ENCODE measurements at places on chromosomes 1 and 21.

DNA sequence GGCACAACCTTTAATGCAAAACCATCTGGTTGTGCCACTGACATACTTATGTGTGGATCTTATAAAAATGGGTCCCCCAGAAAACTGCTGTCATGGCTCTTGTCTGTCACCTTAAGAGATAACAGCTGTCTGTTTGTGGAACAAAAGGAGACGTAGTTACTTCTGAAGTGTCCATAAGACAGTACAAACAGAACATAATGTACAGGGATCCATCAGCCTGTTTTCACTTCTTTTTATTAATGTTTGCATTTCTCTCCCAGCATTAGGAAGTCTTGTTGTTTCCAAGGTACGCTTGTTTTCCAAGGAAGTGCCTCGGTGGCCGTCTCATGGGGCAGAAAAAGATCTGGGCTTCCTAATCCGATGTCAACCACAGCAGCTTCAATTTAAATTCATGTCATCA is 11.2 kb upstream of the ST6GALNAC5 start:
- no peak for DNase-seq

DNA sequence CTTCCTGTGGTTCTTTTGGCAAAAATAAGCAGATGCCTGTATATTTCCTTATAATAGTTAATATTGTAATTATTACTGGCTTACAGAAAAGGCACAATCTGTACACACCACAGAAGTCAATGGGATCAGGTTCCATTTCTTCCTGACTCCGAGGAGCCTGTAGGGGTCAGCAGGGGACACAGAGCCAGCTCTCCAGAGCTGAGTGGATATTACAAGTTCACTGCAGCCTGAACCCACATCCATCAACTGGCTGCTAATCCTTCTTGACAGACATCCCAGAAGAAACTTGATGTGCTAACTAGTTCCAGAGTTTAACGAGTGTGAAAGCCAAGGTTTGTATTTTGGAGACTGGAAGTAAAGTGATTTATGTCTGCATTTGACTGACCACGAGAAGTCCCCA is 203.8 kb downstream of the LMX1A start:
- no peak for DNase-seq

- no peak for DNase-seq
These were observed 18.3 kb upstream of the NGF start for GRCh38 chr1:115356356-115356755.

- no peak for DNase-seq
These were observed 3.7 kb downstream of the LENEP start for GRCh38 chr1:154996966-154997701.

- no peak for DNase-seq
These were observed 253.7 kb downstream of the CACNA1E start for GRCh38 chr1:181737056-181737455.

DNA sequence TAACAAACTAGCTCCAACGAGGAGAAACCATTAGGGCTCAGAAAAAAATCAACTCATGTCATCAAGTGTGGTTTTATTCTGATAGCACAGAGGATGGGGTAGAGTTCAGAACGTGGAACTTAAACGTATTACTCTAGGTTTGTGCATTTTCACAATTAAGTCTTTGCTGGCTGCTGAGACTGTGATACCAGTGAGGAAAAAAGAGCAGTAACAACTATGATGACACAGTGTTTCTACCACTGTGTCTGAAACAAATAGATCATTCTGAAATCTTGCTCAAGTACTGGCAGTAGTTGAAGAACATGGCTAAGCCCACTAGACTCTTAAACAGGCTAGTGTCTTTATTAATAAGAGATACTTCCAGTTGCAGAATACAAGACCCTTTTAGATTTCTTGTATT is 31.0 kb downstream of the NUCKS1 start:
- DNase-seq, result no peak

DNA sequence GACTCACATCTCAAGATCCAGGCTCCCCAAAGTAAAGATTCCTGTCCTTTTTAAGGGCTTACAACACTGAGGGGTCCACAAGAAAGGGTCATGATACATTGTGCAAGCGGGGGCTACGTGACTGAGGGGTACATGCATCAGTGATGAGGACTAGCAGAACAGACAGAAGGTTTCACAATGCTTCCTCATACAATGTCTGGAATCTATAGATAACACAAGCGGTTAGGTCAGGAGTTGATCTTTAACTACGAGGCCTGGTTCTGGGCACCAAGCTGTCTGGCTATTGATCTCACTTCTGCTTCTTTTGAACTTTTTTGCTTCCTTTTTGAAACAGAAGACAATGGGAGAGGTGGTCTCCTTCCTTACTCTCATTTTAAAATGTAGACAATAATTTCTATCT is 718.6 kb downstream of the AMY1C start:
- no peak for DNase-seq

GRCh38 chr21:44920694-44921604 is at the start of gene ITGB2:
TSS of gene ITGB2 (minus strand) at chr21:44920899. CDS start at chr21:44910782, 10,117 bp downstream.
- peak; percentile 56 for DNase-seq

- no peak for DNase-seq
These were observed 56.9 kb downstream of the TRABD2B start for GRCh38 chr1:47940326-47940725.

GRCh38 chr1:202310746-202311145 is 31.0 kb downstream of the UBE2T start:
- no peak for DNase-seq

- no peak for DNase-seq
These were observed 5.9 kb upstream of the DHX9 start for GRCh38 chr1:182833271-182833670.

- DNase-seq, result no peak
These were observed 76.0 kb downstream of the RPS6KC1 start for GRCh38 chr1:213127074-213127473.

DNA sequence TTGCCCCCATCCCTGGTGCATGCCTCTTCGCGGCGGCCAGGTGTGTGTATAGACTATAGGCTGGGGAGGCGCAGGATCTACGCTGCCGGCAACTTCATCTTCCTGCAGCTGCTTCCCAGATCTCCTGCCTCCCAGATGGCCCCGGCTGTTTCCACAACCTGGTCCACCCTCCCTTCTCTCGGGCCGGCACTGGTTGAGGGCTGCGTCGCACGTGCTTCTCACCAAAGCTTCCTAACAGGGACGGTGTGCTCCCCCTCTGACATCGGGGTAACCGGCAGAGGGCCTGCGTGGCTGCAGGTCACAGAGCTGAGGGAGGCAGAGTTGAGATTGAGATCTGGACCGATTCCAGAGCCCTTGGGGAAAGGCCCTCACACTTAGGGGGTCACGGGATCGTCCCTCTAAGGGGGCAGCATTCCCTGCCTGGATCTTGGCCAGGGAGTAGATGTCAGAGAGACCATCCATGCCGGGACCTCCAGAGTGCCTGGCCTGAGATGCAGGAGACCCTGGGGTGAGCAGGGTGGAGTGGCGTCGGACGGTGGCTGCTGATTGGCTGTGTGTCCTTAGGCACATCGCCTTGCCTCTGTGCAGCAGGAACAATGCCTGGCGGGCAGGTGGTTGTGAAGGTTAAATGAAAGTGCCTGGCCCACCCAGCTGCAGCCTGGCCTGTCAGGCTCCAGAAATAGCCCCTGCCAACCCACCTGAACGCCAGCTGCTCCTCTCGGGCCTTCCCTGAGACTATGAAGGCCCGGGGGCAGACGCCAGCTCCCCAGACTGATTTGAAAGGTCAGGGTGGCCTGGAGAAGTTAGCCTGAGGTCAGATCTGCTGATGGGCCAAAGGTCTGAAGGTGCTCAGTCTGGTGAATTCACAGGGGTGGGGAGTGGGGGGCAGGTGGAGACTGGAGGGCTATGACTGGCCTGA is 6.1 kb upstream of the MASP2 start:
- no peak for DNase-seq

DNA sequence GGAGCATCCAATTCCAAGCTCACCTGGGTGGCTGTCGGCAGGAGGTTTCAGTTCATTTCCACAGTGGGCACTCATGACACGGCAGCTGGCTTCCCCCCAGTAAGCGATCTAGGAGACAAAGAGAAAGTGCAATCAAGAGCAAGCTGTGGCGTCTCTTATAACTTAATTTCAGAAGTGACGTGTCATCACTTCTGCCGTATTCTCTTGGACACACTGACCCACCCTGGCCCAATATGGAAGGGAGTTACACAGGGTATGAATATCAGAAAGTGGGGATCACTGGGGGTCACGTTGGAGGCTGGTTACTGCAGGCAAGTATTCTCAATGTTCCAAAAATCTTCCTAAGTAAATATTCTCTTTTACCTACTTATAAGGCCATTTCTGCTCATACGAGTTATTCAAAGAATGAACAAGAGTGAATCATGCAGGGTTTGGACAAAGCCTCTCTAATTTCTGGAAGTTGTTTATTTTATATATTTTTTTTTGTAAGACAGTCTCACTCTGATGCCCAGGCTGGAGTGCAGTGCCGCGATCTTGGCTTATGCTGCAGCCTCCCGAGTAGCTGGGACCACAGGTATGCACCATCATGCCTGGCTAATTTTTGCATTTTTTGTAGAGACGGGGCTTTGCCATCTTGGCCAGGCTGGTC is 46.5 kb upstream of the GREM2 start:
- DNase-seq, result no peak

DNA sequence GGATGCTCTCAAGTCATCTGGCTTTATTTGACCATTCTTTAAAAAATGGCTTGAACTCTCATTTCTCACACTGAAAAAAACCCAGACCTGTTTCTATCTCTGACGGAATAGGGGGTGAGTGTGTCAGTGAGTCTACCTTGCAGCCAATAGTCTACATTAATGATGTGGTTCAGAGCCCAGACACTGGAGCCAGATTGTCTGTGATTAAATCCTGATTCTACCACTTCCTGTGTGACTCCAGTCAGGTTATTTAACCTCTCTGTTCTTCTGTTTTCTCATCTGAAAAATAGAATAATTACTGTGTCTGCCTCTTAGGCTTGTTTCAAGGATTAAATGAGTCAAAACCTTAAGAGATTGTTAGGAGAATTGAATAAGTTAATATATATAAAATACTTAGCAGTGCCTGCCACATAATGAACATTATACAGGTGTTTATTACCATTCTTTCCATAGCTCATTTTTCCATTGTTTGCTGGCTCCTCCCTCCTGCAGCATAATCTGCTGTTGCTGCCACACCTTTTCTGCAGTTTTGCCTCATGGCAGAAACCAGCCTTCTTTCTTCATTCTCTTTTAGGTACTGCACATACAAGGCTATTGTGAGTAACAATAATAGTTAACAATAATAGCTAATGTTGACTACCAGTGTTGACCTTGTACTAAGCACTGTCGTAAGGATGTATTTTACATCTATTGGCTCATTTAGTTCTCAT is 157.6 kb upstream of the IVNS1ABP start:
- no peak for DNase-seq

- no peak for DNase-seq
These were observed 169.7 kb downstream of the ATG4C start for GRCh38 chr1:62953633-62954032.

DNA sequence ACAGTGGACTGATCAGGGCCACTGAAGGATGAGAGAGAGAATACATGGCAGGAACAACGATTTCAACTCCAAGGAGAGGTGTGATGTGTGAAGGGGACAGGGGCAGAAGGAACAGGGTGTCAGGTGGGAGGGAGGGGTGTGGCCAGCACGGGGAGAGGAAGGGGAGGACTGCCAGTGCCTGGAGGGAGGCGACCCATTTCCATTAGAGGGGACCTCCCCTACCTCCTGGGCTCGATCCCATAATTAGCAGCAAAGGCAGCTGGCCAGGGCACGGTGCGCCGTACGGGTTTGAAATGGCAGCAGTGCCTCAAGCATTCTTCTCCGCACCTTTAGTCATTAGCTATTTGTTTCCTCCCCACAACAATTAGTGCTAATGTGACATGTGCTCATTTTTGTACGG is 22.7 kb downstream of the CRYAA start:
- DNase-seq, result no peak

- DNase-seq, result no peak
These were observed 622.7 kb downstream of the LMO4 start for GRCh38 chr1:87951409-87951808.

DNA sequence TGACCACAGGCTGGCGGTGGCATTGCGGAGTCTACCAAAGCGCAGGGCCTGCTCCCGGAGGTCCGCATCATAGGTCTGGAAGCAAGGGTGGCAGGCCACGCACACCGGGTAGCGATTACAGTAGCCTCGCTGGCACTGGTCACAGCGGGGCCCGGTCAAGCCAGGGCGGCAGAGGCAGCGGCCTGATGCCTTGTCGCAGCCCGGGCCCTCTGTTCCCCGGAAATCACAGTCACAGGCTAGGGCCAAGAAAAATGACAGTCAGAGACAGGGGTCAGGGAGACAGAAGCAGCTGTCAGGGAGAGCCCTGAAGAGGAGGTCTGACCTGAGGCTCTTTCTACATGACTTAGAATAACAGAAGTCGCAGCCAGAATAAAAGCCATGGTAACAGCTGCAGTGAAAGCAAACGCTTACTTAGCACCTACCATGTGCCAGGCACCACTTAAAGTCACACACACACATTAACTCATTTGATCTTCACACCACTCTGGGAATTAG is 26.4 kb downstream of the LAMB3 start:
- DNase-seq, result no peak

GRCh38 chr1:209899948-209900347 is 38.1 kb upstream of the SYT14 start:
- no peak for DNase-seq

DNA sequence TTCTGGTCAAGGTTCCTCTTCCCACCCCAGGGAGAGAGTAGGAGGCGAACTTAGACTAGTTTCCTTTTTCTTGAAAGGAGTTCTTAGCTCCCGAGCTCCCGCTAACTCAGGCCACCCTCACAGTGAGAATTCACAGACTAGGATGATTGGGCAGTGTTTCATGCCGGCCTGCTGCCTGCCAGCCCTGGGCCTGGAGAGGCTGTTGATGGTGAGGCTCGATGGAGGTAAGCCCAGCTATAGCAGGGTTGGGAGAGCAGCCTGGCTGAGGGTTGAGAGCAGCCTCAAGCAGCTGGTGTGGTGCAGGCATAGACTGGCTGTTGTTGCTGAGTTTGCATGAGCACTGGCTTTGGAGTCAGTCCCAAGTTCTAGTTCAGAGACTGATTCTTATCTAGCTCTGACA is 274.4 kb downstream of the MATN1 start:
- no peak for DNase-seq

DNA sequence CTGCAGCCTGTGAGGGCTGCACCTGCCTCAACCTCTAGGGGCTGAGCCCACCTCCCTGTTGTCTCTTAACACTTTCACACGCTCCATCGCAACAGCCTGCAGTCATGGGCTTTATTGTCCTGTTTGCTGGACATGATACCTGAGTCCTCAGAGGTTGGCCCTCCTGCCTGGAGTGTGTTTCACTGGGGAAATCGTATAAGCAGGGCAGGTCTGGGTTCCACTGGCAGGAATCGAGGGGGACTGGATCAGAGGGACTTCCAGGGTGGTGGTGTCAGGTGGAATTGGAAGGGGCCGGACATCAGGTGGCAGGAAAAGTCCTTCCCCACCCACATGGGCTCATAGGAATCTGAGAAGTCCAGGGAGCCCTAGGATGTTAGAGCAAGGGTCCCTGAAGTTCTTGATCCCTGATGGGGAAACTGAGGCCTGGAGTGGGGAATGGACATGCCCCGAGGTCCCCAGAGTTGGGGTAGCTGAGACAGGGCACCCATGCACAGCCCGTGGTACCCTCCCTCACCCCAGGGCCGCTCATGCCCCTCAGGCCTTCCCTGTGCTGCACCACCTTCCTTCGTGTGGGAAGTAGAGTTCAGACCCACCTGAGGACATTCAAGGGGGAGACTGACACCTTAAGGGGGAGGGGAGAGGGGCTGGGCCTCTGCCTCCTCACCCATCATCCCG is 66.6 kb downstream of the PIK3CD start:
- no peak for DNase-seq
